Amniotic epithelial cell (primary cell): ENCODE measurements at places on chromosomes 2 and 18.

- peak; percentile 2 for DNase-seq
Observed at GRCh38 chr18:63025251-63026090, 294.1 kb downstream of the BCL2 start.

DNA sequence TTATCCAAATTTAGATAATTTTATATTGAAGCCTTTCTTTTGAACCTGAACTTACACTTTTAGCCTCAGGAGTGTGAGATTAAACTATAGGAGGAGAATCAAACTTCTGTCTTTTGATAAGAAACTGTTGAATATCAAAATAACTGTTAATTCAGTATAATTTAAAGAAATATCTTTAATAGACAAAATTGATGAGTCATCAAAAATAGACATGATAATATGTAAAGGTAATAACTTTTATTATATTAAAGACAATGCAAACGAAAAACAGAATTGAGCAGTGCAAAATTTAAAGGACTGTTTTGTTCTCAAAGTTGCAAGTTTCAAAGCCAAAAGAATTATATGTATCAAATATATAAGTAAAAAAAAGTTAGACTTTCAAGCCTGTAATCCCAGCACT lies 2.0 kb upstream of the WDR35 start:
- DNase-seq, result no peak

DNA sequence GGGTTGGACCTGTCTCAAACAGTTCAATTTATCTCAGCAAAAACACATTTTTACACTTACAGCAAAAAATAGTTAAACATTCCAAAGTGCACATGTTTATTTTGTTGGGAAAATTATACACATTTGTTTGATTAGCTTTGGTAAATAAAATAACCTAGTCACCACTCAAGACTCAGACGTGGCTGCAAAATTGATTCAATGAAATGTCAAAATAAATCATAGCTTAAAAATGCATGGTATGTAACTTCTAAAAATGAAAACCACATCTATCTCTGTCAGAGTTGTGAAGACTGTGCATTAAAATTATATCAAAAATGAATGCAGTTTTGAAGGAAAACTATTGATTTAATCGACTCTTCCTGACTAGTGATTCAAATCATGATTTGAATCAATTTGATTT lies 56.7 kb downstream of the GALNT14 start:
- no peak for DNase-seq

GRCh38 chr18:53747210-53747609 lies 477.3 kb downstream of the MBD2 start:
- DNase-seq, result no peak

- peak; percentile 50 for DNase-seq
Observed at GRCh38 chr2:8296306-8296705, 385.6 kb upstream of the ID2 start.

DNA sequence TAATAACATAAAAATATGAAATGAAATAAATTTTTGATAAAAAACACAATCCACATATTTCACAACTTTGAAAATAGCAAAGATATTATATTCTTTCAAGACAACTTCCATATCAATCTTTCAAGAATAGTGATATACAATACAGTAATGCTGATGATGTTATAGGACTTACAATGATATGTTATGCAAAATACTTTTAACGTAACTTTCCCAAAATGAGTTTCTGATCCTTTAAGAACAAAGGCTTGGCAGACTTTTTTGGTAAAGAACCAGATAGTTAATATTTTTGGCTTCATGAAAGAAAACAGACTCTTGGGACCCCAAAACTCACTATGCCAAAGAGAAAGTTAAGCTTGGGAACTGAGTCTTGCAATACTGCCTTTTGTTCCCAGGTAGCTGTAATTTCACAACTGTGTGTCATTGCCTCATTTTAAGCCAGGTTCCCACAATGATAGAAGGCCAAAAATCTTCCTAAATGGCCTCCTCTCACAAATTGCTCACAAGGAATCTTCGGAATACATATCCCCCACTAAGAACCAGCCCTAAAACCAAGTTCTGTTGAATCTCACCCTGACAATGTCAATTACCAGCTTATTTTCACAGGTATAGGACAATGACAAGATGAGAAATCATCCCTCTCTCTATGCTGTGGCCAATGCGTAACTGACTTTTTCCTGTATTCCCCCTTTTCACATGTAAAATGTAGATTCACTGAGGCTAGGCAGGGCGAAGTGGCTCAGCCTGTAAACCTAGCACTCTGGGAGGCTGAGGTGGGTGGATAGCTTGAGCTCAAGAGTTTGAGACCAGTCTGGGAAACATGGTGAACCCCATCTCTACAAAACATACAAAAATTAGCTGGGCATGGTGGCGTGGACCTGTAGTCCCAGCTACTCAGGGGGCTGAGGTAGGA lies 54.8 kb upstream of the STRN start:
- DNase-seq, result peak; percentile 28

DNA sequence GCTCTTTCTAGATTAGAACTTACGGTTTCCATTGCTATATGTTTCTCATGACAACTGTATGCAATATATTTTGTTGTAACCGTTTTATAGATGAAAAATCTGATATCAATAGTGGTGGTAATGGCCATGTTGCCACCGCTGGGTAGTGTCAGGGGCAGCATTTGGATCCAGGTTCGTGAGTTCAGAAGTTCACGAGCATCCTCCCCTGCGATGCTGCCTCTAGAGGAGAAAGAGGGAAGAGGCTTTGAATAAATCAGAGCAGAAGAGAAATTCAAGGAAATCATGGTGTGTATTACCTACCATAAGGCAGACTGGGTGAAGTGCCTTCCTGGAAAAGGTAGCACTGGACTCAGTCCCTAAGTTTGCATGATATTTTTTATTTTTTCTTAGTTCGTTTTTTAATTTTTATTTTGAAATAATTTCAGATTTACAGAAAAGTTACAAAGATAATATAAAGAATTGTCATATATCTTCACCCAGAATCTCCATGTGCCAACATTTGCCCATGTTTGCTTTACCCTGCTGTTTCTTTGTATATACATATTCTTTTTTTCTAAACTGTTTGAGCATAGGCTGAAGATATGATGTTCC lies 3.3 kb upstream of the ZBTB7C start:
- no peak for DNase-seq

- peak; percentile 40 for DNase-seq
Observed at GRCh38 chr2:108833219-108833618, 46.6 kb downstream of the CCDC138 start.

DNA sequence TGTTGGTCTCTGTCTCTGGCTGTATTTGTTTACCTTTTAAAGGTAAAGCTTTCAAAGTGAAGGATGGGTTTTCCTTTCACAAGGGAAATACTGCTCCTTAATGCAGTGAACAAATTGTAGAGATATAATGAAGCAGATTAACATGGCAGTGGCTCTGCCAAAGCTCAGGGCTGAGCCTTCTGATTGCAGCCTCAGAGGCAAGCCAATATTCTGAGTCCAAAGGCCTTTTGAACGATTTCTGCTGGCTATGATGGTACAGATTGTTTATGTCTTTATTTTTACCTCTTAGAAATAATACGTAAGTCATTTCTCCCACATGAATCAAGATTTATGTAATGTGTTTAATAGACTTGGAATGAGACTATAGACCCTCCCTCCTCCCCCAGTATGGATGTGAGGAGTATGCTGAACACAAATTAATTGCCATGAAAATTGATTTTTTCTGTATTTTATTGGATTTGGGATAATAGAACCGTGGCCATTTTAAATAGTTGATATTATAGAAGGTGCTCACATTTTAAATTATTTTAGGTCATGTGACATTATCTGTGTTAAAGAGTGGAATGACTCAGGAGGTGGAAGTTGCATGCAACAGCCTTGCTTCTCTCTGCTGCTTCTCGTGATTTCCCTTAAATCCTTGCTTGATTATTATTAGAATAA lies 772 bp downstream of the SCN2A start:
- no peak for DNase-seq

DNA sequence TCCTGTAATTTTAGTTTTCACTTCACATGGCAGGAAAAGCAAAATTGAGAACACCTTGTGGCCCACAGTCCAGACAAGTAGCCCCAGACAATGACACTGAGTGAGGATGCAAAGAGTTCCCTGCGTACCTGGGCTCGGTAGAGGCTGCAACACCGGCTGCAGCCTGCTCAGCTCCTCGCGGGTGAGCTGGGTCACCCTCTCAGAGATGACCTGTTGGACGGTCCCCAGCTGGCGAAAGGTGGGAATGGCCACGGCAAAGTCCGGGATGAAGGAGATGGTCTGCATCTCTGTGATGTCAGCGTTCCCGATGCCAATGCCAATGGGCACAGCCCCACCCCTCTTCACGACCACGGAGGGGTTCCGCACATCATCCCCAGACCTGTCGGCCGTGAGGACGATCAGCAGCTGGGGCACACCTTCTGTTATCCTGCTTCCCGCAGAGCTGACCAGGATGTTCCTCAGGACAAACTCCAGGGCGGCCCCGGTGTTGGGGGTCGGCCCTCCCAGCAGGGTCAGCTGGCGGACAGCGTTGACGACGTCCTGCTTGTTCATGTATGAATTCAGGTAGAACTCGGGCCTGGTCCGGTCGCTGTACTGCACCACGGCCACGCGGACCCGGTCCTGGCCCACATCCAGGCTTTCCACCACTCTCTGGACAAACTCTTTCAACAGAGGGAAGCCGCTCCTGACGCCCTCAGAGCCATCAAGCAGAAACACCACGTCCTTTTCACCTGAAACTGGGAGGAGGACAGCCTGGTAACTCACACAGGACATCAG lies 39.5 kb downstream of the COL6A3 start:
- no peak for DNase-seq

DNA sequence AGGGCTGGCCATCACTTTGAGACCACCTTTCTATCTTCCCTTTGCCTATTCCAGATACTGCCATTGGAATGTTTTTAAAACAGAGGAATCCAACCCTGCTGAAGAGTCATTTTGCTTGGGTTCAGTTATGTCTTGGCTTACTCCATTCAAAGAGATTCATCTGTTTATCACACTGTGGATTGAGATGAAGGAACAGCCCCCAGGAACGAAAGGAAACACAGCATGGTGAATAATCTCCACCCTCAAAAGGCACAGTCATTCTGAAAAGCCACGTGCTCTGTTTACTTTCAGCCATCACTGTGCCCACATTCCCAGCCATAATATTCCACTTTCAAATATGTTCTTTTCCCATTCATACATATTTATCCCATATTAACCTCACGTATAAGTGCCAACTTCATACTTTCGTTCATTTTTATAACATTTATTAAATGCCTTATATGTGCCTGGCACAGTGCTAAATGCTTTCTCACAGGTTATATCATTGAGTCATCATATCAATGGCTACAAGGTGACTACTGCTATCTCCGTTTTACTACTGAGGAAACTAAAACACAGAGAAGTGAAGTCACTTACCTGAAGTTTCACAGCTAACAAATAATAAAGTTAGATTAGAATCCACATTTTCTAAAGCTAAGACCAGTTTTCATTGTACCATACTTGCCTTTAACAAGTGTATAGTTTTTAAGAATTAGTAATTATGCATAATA lies 143.6 kb downstream of the OSR1 start:
- no peak for DNase-seq

- DNase-seq, result no peak
Observed at GRCh38 chr2:172834881-172835280, 99.2 kb downstream of the RAPGEF4 start.

- peak; percentile 98 for DNase-seq
Observed at GRCh38 chr2:178282075-178282815, 87.9 kb downstream of the OSBPL6 start.

DNA sequence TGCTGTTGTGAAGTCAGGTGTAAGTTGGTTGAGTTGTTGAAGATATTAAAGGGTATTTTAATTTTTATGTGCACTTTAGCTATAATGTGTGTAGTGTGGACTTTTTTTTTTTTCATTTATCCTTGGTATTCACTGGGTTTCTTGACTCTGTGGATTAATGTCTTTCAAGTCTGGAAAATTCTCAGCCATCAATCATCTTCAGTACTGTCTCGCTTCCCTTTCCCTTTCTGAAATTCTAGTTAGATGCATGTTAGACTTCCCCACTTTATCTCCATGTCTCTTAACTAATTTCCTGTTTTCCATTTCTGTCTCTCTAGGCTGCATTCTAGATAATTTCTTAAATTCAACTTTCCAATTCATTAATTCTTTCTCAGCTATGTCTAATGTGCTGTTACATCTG lies 247.7 kb upstream of the REV1 start:
- DNase-seq, result no peak

DNA sequence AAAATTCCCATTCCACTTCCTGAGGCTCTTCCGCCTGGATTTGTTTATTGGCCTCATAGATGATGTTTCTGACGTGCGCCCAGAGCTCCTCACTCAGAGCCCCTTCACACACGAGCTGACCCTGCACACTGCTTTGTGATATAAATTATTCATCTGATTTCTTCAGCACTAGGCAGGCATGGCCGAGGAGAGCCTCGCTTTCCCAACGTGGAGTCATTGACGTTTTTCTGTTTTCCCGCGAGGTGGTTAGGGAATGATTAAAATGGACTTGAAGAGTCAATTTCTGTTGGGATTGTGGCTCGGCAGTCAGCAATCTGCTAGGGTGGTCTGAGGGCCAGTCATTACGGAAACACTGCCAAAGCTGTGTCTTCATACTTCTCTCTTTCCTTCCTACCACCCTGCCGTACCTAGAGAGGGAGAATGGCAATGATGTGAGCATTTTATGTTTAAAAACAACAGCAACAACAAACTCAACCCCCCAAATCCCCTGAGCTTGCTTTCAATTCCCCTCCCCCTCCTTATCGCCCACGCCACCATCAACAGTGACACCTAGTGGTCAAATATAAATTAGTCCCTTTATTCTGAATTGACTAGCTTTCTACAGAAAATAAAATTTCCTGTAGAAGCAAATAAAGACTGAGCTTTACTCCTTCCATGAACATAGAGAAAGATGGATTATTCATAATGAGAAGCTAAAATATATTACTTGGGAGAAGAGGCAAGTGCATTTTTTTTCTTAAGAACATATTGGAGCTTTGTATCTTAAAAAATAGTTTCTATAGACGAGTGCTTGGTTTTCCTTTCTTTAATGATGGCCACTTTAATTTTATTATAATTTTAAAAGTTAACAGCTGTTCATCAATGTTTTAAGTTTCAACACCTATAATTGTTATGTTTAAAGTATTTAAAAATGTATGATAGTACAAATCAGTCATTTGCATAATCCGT lies 285.1 kb downstream of the MTX2 start:
- peak; percentile 58 for DNase-seq

DNA sequence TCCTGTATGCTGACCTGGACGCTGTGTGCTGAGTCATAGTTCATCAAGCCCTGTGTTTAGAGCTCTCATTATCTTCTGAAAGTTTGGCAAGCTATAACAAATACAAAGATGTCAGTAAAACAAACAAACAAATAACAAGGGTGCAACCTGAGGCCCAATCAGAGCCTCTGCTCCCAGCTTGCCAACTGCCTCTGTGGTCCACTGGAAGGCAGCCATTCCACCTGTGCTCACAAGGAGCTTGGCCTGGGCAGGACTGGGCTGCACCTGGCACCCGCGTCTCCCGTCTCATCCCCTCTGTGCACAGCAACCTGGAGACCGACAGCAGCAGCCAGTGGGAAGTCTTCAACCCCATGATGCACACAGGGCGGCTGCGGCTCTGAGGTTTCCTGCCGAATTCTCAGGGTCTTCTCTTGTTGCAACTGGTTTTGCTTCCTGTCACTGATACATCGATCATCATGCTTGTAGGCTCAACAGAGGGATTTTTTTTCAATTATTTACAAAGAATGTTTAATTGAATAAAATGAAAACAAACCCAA lies 97.8 kb downstream of the TMEM18 start:
- DNase-seq, result no peak

- no peak for DNase-seq
Observed at GRCh38 chr2:178142274-178143065, 30.2 kb downstream of the RBM45 start.
